Articular chondrocyte of knee joint (primary cell): ENCODE measurements at places on chromosomes 3 and 15. TPM values are rescaled to one million over a fixed set of nuclear protein-coding genes. Genes with fewer than 3 reads are reported as not detected.

The EFCAB12 gene
- 0.13 and 0.22 TPM in 2 replicates for total RNA-seq

The SLC12A1 gene
- total RNA-seq = not detected in 2 replicates

The FBLN2 gene
- total RNA-seq = 53.0 and 56.7 TPM in 2 replicates

The FANCD2OS gene
- not detected in 2 replicates for total RNA-seq

The COL7A1 gene
- 3.5 and 3.9 TPM in 2 replicates for total RNA-seq

The NLGN1 gene
- 28.4 and 33.8 TPM in 2 replicates for total RNA-seq

The CCDC33 gene
- not detected in 2 replicates for total RNA-seq

The XCR1 gene
- total RNA-seq = not detected in 2 replicates
